Common myeloid progenitor, CD34-positive (primary cell): ENCODE measurements at places on chromosomes 13 and 19.

DNA sequence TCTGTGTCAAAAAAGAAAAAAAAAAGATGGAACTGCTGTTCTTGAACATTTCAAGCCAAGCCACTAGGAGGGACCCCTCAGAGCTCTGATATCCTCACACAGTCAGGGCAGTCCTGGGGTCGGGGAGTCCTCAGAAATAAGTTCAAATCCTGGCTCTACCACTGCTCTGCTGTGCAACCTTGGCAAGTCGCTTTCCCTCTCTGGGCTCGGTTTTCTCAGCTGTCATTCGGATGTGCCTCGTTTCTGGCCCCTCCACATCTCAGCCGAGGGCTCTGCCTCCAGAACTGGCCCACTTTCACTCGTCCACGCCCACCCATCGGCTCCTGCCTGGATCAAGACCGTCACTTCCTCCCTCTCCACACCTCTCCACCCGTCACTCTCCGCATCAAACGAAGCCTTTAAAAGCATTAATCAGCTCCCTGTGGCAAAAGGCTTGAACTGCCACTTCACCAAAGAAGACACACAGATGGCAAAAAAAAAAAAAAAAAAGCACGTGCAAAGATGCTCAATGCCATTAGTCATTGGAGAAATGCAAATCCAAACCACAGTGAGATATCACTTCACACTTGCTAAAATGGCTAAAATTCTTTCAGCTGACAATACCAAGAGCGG, 7.4 kb upstream of the ZNRF4 start:
- no peak for DNase-seq

- no peak for DNase-seq
Measured at GRCh38 chr13:25295228-25295627, 6.2 kb upstream of the NUP58 start.

DNA sequence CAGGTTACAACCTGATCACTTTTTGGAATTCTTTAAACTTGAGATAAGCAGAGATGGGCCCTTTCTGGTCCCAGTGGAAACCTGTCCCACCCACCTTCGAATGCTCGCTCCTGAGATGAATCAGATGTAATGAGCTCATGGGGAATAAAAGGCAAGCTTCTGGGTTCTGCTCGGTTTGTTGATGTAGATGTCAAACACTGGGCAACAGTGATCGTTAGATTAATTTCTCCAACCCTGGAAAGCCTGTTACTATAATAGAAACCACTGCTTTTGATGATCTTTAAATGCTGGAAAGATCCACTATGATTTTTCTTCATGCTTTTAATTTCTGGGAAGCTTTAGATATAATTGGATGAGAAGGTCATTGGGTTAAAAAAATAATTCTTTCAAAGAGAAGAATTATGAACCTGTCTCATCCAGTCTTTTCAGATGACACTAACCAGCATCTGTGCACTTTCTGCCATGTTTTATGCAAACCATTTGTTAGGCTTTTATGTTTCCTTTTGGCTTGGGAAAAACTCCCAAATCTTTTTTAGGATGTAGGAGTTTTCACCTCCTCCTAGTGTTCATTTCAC, 49.3 kb downstream of the B3GLCT start:
- no peak for DNase-seq

- DNase-seq: no peak
Measured at GRCh38 chr19:44574186-44574950, 39.0 kb upstream of the IGSF23 start.

DNA sequence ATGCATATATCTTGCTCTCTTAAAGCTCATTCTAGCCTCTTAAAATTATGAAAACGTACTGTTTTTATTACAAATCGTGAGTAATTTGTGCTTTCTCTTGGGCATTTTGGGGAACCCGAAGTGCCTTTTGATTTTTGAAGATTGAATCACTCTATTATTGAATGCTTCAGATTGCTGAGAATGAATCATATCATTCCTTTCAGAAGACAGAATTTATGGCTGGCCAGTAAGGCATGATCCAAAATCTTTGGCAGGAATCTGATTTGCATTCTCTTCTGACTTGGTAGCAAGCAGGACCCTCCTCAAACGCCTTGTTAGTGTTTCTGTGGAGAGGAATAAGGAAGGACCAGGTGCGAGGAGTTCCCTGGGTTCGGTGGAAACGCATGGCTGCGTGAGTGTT, 49.5 kb downstream of the STARD13 start:
- DNase-seq: no peak

DNA sequence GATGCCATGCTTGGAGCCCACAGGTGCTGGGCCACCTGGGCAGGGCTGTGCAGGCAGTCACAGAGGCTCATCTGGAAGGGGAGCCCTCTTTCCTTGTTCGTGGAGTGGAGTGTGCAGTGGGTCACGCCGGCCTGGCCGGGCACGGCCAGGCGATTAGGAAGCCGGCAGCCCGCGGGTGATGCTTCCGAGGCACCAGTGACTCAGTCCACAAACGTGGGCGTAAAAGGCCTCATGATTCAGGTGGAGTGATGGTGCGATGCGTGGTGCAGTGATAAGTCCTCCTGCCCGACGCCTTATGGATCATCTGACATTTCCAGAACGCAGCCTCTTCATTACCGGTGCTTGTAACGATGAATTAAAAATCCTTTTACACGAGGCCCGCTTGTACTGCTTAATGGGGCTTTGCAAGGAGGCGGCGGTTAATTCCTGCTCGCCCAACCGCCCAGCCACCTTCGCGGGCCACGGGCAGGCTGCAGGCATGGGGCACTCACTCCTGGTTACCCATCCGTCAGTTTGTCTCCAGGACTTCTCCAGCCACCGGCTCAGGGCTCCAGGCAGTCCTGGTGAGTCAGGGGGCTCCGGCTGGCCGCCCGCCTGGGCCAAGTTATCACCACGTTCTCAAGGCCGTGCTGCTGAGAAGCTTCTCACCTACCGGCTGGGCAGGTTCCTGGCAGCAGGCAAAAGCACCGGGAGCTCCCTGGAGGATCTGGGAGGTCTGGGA, 172.4 kb downstream of the KDM4B start:
- DNase-seq: no peak

DNA sequence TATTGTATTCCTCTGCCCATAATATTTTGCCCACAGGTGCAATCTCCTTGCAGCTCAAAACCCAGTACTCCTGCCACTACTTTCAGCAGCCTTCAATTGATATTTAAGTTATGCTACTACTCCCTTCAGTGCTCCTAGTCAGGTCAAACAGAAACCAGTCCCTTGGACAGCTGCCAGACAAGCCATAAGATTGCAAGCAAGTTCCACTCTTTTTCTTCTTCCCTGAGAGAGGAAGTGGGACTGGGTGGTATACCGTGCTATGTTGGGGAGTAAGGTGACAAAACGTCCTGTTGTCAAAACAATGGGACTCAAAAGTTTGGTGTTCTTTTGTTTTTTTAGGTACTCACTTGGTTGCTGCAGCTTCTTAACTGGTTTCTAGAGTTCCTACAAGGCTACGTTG, 63.1 kb upstream of the FRY start:
- no peak for DNase-seq

DNA sequence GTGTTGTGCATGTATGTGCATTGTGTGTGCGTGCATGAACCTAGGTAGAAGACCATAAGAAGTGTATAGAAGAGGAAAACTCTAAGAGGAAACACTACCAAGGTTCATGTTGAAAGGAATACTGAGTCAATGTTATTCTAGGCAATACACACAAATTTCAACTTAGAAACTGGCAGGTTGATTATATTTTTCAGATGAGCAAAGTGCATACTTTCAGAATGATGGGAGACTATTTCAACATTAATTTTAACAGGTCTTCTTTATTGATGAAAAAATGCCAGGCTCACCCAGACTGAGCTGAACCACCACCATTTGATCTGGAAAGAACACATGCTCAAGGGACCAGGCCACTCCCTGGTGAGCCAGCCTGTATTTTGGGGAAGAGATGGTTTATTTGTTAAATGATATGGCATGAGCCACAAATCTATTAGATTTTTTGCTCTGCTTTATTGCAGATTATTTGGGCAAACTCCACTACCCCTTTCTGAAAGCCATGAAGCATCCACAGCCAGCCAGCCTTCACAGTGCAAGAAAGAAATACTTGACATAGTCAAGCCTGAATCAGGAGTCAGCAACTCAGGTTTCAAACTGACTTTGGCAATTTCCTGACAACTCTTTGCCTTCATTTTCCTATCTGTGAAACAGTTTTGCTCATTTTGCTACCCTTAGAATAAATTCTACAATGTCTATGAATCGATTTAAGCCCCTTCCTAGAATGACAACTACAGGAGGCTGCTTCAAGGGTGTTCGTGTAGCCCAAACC, 368.9 kb downstream of the COG6 start:
- no peak for DNase-seq

GRCh38 chr13:87677043-87677495, 5.9 kb downstream of the SLITRK5 start:
- DNase-seq: no peak

DNA sequence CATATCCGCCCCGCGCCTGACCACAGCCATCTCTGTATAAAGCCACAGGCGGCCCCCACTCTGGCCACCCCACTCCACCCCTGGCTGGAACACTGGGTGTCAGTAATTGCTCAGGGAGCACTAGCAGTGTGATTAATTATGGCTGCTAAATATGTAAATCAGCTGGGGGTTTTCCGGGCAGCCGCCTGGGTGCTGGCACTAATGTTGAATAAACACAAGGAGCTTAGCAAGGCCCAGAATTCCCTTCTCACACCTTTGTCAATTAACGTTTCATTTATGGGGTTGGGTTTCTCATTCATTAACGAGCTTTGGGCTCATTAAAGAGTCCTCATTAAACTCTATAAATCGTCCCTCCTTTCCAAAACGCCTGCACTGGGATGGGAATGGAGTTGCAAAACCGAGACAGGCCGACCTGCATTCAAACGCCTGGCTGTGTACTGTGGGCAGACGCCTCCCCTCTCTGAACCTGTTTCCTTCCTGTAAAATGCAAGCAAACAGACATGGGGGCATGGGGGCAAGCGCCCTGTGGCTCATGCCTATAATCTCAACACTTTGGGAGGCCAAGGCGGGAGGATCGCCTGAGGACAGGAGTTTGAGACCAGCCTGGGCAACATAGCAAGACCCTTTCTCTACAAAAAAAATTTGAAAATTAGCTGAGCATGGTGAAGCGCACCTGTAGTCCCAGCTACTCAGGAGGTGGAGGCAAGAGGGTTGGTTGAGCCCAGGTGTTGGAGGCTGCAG, 17.7 kb upstream of the OLFM2 start:
- no peak for DNase-seq

GRCh38 chr19:51123802-51124201, 904 bp upstream of the SIGLEC9 start:
- no peak for DNase-seq

DNA sequence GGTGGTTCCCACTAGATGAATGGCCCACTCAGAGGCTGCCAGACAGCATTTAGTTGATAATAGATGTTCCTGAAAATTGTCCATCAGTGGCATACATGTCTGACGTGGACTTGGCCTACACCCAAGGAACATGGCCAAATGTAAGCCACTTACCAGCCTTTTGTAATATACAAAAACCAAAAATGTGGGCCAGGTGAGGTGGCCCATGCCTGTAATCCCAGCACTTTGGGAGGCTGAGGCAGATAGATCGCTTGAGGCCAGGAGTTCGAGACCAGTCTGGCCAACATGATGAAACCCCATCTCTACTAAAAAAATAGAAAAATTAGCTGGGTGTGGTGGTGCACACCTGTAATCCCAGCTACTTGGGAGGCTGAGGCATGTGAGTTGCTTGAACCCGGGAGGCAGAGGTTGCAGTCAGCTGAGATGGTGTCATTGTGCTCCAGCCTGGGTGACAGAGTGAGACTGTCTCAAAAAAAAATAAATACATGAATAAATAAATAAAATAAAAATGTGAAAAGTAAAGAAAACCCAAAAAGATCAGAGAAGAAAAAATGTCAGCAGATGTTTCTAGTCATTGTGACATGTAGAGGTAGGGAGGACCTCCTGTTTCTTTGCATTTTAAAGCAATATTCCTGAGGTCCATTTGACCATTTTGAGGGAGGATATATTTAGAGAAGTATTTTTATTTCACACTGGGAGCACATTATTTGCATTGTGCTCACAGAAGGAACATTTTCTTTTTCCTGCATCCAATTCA, 7.1 kb upstream of the WTIP start:
- DNase-seq: no peak

GRCh38 chr13:104534847-104535246, 1468.6 kb upstream of the SLC10A2 start:
- no peak for DNase-seq

GRCh38 chr19:41276231-41276630, 12.1 kb downstream of the HNRNPUL1 start:
- DNase-seq: no peak

DNA sequence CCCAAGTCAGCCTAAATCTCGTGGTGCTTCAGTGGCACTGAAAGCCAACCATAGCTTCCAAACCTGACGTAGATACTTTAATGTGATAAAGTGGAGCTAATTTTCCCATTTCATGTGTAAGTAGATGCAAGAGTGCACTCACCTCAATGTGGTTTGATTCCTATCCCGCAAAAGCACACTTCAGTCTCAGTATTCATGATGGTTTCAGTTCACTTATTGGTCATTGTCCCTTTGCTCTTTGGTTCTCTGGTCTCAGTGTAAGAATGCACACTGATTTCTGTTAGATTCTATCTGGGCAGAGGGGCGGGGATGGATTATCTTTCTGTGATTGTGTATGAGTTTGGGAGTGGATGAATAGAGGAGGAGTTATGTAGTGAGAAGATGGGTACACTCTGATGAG, 340.6 kb downstream of the KCNRG start:
- DNase-seq: no peak

GRCh38 chr13:98791611-98792010, 39.1 kb upstream of the SLC15A1 start:
- DNase-seq: no peak

GRCh38 chr13:22454586-22454985, 726.2 kb upstream of the SGCG start:
- DNase-seq: no peak
